ENCODE measurements at places on chromosomes 12 and 14.

DNA sequence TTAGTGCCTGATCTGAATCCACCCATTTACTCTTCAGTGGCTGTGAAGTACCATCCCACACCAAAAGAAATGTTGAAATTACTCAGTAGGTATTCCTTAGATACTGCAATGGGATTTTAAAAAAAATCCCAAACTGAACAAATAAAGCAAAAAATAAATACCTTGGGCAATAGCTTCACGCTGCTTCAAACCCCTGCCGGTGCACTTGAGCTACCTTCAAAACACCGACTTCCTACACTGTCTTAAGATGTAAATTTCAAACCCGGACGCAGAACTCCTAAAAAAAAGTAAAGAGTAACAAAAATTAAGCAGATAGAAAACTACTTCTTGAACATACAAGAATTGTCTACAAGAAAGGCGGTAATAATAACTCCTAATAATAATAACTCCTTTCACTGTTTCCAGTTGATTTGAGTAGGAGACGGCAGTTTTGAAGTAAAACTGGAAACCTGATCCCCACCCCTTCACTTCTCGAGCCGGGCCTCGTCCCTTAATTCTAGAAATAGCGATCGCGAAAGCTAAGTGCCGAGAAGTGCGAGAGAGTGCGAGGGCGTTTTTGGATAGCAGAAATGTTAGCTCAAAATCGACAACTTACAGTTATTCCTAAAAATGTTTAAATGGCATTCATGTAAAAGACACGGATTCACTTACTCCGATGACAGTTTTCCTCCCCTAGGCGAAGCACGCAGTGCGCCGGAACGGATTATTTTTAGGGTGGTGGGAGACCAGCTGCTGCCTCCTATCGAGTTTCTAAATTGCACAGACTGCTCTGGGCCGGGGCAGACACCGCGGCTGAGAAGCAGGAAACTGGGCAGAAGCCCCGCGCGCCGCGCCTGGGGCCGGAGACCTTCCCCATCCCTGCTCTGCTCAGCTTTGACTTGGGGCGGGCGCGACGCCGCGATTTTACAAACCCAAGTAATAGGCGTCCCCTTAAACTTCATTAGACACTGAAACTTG lies at the start of gene ABCC9:
TSS of gene ABCC9 (minus strand) at position 878 of the 957 bp plus-strand sequence. CDS start 4,752 bp downstream, outside the sequence.
- DNase-seq: peak; percentile 16

DNA sequence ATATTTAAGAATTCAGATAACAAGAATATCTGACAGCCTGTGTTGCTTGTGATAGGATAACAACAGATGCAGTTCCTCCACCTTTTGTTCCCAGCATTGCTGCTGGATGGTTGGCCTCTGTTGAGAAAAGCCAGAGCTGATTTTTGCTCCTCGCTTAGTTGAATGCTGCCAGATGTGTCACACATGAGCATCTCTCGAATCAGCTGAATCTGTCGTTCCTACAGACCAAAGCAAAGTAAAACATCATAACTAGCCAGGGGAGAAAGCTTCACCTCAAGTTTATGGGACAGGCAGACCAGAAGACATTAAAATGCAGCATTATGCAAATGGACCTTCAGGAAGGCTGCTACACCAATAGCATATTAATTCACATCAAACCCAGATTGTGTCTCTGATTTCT lies 20.1 kb downstream of the RACGAP1 start:
- no peak for DNase-seq

- DNase-seq: no peak
Observed at GRCh38 chr12:89411846-89412245, 59.5 kb upstream of the DUSP6 start.

DNA sequence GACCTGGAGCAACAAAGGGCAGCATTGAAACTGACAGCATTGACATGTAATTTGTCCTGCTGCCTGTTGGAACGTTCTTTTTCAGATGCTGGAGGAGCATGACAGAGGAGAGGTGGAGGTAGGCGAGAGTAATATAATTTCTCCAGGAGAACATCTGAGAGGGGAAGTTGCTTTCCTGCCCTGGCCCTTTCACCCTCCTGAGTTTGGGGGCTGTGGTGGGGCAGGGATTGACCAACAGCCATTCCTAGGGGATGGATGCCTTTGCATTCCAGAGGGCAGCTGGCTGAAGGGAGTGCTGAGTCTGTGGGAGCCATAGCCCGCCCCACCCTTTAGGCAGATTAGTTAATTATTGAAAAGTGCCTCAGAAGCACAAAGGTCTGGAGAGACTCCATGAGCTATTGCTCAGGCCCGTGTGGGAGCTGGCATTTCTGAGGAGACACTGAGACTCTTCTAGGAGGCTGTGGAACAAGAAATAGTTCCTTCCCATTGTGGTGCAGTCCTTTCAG lies 73.5 kb downstream of the ARF6 start:
- DNase-seq: no peak

DNA sequence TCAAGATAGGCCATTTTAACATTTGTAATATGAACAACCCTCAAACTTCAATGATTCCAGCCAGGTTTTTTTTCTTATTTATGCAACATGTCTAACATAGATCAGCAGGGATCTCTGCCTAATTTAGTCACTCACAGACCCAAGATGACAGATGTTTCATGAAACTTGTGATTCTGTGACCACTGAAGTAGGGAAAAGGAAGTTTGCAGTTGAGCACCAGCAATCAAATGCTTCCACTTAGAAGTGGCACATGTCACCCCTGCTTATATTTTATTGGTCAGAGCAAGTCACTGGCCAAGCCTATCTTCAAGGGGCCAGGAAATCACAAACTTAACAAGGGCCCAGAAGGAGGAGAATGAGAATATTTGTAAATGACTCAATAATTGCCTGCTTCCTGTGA lies 150.6 kb downstream of the BCAT1 start:
- DNase-seq: no peak

- no peak for DNase-seq
Observed at GRCh38 chr12:27554421-27555186, 30.6 kb downstream of the PPFIBP1 start.

DNA sequence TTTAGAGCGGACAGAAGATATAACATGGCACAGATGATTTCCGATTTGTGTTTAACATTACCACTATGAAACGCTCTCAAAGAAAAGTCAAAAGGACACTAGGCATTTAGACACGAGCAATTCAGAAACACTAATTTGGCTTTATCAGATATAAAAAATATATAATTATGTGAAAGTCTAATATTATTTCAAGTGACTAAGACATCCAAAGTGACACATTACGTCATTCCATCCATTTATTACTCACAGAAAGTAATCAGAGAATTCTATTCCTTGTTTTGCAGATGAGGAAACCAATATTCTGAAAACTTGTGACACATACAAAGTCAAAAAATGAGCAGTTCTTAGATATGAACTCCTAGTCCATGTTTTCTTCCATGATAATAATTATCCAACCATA lies 250.8 kb upstream of the USP15 start:
- no peak for DNase-seq

GRCh38 chr12:108449478-108449877 lies 65.6 kb upstream of the FICD start:
- DNase-seq: no peak

DNA sequence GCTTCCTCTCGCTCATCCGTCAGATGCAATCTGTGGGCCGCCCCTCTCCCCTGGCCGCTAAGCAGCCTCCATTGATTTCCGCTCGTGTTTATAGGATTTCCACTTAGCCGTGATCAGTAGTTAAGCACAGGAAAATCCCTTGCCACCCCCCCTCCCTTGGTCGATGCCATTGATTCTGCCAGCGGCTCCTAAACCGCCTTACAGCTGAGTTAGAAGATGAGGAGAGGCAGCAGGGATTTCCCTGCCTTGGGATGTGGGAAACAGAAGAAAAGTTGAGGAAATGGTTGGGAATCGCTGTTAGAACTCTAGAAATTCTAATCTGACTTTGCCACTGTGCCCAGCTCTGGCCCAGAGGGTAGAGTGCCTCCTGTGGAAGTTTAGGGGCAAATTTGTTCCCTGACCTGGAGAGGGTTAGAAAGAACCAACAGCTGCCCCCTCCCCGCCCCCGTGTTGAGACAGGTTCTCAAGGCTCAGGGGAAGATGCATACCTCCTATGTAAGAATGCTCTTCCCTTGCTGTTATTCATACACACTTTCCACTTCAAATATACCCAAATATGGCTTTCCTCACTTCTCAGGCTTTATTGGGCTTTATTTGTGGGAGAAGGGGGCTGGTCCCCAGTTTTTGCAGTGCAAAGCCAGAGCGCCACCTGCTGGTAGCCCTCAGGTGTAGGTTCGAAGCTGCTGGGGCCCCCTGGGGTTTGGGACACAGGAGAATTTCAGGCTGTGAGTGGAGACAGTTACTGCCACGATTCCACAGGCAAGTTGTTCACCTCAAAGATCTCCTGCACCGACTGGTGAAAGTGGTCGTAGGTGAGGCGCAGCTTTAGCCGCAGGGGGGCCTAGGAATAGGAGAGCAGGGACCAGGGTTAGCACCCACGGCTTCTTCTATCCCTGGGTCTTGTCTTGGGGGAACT lies 3.2 kb downstream of the THTPA start:
- DNase-seq: peak; percentile 75

DNA sequence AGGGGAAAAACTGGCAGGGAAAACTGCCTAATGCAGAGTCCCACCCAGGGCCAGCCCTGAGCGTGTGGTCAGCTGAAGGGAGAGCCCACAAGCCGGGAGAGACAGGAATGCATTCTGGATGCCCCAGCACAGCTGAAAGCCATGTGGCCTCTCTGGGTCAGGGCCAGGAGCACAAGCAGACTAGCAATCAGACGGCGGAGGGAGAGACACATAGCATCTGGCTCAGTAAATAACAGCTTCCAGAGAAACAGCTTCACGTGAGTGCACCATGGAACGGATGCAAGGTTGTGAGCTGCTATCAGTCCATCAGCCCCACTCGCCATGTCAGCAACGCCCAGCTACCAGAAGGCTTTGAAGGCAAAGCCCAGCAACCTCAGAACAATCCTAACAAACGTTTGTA lies 28.2 kb upstream of the TMEM106C start:
- DNase-seq: no peak

DNA sequence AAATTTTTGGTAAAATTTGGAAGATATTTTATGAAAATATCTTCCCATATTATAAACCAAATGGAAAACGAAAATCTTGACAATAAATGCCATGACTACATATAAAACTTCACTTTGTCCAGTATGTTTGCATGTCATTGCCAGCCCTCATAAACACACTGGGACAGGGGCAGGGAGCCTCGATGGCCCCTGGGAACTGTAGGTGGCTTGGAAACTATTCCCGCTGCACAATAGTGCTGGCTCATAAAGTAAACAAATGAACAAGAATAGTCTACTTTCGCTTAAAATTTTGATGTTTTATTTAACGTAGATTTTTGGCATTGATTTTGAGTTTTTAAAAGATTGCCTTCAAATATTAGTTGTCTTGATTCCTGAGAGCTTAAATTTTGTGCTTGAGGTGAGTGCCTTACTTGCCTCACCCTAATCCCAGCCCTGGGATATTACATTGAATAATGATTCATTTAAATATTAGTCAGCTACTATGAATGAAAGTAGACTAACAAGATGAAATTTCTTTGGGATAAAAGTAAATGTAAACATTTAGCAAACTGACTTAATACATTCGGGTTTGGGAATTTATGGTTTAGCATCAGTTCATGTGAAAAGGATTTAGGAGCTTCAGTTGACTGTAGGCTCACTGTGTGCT lies 74.0 kb upstream of the PKP2 start:
- no peak for DNase-seq

DNA sequence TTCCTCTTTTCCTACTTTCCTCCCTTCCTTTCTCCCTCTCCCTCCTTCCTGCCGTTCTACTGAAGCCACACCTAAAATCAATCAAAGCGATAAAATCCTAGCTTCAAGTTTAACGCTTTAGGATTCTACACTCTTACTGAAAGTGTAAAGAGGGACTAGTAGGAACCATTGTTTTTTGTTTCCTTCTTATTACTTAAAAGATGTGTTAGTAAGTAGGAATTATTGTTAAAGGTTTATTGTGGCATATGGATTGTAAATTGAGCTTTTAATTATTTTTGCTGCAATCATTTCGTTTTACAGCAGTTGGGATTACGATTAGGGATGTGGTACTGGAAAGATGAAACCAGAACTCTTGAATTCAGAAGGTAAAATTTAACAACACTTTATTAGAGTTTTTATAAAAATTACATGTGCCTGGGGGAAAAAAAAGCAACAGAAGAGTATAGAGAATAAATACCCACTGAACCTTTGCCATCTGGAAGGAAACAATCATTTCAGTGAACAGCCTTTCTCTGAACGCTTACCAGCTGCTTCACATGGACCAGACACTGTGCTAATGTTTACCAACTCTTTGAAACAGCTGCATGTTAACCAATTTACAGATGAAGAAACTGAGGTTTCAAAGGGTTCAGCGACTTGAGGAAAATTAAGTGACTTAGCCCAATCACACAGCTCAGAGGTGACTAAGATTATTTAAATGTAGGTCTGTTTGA lies 1.0 kb downstream of the PPP1R36 start:
- no peak for DNase-seq

DNA sequence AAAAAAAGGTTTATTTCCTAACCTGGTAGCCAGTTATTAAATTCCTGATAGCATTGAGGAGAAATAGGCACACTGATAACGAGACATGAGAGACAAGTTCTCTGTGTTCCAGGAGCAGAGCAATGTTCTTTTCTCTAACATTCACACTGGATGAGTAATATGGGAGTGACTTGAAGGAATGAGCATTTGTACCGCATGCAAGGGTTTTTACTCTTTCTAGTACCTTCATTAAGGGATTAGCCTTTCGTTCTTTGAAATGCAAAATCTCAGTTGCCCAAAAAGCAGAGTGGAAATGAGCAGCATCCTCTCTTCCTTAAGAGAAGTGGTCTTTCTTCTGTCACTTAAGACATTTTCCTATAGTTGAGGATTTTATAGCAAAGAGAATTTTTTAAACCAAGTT lies 54.7 kb downstream of the FGD4 start:
- no peak for DNase-seq

DNA sequence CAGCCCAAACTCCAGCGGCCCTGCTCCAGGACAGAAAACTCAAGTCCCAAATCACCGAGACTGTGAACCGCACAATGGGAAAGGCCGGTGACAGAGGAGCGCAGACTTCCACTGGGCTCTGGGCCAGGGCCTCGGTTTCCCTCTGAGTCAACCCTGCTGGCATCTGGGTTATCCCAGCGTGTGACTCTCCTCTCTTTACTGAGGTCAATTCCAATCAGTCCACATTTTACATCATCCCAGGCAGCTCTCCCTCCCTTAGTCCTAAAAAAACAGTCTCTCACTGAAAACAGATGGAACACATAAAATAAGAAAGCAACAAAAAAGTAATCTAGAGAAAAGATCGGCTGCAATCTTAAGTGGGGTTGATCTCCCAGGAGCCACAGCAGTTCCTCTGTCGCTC lies 36.9 kb downstream of the ITPK1 start:
- no peak for DNase-seq

DNA sequence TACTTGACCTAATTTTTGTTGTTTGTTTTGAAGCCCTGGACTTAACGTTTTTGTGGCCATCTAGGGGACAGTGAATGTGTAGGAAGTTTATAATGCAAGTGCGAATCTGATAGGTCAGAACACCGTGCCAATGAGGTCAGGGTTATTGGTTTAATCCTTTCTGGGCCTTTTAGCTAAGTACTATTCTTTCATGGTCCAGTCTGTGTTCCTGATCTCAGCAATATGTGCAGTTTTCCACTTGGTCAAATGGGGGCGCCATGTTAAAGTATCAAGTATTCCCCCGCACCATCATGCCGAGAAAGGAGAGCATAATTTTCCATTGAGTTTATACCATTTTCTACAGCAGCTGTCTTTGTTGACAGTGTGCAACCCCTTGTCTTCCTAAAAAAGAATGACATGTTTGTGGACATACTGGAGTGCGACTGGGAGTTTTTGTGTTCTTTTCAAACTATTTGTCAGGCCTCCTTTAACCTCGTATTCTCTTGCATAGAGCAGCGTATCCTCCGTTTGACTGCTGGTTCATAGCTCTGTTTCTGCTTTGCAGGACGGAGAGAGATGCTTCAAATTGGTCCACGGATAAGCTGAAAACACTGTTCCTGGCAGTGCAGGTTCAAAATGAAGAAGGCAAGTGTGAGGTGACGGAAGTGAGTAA lies 1.3 kb downstream of the AHSA1 start:
- peak; percentile 78 for DNase-seq

Data from activated CD4-positive, alpha-beta T cell treated with anti-CD3 and anti-CD28 coated beads, Interleukin-2, amount 10 ng/mL, durations not matched to agents 7 days and 5 days (primary cell).